ENCODE measurements at places on chromosomes 1 and 21. TPM values are rescaled to one million over a fixed set of nuclear protein-coding genes. Genes with fewer than 3 reads are reported as not detected.

Gene OR2T11
- total RNA-seq = not detected

Gene HS2ST1
- total RNA-seq = 30.0 TPM

Gene CTSS
- total RNA-seq = 18.1 TPM

Gene TPTE
- not detected for total RNA-seq

Gene TRMT1L
- 20.8 TPM for total RNA-seq

Gene AVPR1B
- 0.87 TPM for total RNA-seq

Gene RRP1B
- 27.7 TPM for total RNA-seq

Gene RXRG
- 0.98 TPM for total RNA-seq

- peaks cover 10% of the 10 kb centered on the region for H3K36me3 ChIP-seq
- DNase-seq = no peak
- H3K27ac ChIP-seq = no peak overlapping the region
- H3K4me3 ChIP-seq = no peak overlapping the region
- H3K4me1 ChIP-seq = peaks cover 13% of the 10 kb centered on the region
- no peaks in the 10 kb centered on the region for H3K27me3 ChIP-seq
Observed at GRCh38 chr1:232450615-232451014, 179.3 kb downstream of the SIPA1L2 start.

GRCh38 chr1:4268889-4269284 lies 368.8 kb upstream of the C1orf174 start:
- H3K4me3 ChIP-seq = no peak overlapping the region
- H3K4me1 ChIP-seq = peaks cover 9% of the 10 kb centered on the region
- H3K27me3 ChIP-seq = peaks cover 12% of the 10 kb centered on the region
- no peak overlapping the region for H3K27ac ChIP-seq

DNA sequence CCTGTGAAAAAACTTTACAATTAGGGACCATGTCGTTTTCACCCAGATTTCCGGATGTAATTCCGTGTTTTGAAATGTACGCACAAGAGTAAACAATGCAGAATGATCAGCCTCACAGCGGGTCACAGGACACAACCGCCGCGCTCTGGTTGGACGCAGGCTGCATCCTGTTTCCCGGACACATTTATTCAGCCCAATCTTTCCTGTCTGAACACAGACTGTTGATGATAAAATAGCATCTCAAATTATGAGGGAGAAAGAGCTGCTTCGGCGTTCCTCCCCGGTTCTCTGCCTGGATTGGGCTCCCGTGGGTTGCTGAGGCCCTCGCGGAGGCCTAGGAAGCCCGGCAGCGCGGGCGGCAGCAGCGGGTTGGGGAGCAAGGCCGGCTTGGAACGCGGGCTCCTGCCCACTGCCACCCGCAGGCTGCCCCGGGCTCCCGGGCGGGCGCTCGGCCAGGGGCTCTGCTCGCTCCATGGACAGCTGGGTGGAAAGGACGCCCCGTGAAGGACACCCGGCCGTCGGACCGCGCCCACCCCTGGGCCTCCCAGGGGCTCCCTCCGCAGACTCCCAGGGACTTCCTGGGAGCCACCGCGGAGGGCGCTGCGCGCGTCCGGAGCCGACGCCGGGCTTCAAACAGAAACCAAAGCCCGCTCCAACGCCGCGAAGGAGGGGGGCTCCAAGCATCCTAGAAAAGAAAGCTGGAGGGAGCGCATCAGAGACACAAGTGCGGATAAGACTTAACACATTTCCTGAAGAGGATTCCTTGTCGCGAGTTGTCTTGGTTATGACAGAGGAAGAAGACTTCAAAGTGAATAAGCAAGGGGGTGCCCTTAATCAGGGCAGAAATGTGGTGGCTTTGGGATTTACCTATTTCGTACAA lies 122.3 kb downstream of the ESRRG start:
- H3K27me3 ChIP-seq = no peaks in the 10 kb centered on the region
- DNase-seq = peak; percentile 74
- peak overlapping the region; percentile 94 for H3K4me3 ChIP-seq
- peak overlapping the region; percentile 95 for H3K27ac ChIP-seq

- H3K4me1 ChIP-seq = peaks cover 53% of the 10 kb centered on the region
Observed at GRCh38 chr1:116950517-116951199, 40.9 kb downstream of the PTGFRN start.

- peak within 1 kb of the TSS; percentile 100 for H3K4me3 ChIP-seq
- peak within 1 kb of the TSS; percentile 99 for H3K27ac ChIP-seq
- peak; percentile 99 for DNase-seq
- H3K27me3 ChIP-seq = no peaks in the 10 kb centered on the region
- H3K4me1 ChIP-seq = peaks cover 31% of the 10 kb centered on the region
- H3K36me3 ChIP-seq = peaks cover 6% of the 10 kb centered on the region
Observed at GRCh38 chr21:14382835-14383595, at the start of gene HSPA13. Gene HSPA13 (minus strand): TSS chr21:14383146. CDS start chr21:14383119, 27 bp downstream.

- no peaks in the 10 kb centered on the region for H3K27me3 ChIP-seq
- no peak for DNase-seq
- H3K4me3 ChIP-seq = no peak overlapping the region
- H3K4me1 ChIP-seq = peaks cover 41% of the 10 kb centered on the region
Observed at GRCh38 chr1:21296509-21297354, 6.5 kb upstream of the ECE1 start.

- peaks cover 28% of the 10 kb centered on the region for H3K36me3 ChIP-seq
- no peaks in the 10 kb centered on the region for H3K4me1 ChIP-seq
- no peaks in the 10 kb centered on the region for H3K27me3 ChIP-seq
Observed at GRCh38 chr1:229303855-229304254, 32.9 kb downstream of the RAB4A start.

DNA sequence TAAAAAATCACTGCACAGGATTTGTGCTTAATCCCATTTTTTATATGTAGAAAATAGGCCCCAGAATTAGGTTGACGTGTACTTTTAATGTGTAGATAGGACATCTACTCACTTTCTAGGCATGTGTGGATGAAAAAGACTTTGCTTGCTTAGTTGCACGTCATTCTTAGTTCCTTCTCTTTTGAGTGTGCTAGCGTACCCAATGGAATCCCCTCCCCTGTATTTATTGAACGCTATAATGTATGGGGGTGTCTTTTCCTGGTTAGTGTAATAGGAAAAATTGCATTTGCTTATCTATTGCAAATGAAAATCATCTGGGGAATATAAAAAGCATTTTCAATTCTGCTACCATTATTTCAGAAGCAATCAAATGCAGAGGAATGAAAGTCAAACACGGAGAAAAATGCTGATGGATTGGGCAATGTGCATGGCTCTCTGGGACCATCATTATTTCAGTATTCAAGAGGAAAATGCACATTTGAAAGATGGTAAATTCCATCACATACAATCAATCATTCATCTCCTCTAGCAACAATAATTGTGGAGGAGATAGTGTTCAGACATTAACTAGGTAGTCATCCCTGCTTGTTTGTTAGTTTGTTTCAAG lies 277.0 kb upstream of the B3GALT2 start:
- peaks cover 10% of the 10 kb centered on the region for H3K4me1 ChIP-seq
- no peaks in the 10 kb centered on the region for H3K27me3 ChIP-seq
- no peak for DNase-seq
- no peak overlapping the region for H3K27ac ChIP-seq
- H3K36me3 ChIP-seq = no peaks in the 10 kb centered on the region

GRCh38 chr1:162370721-162371120 lies 5.9 kb downstream of the SPATA46 start:
- H3K27me3 ChIP-seq = no peaks in the 10 kb centered on the region
- no peak overlapping the region for H3K27ac ChIP-seq
- no peak overlapping the region for H3K4me3 ChIP-seq
- no peaks in the 10 kb centered on the region for H3K4me1 ChIP-seq

- no peaks in the 10 kb centered on the region for H3K36me3 ChIP-seq
- H3K27me3 ChIP-seq = peaks cover 95% of the 10 kb centered on the region
- no peaks in the 10 kb centered on the region for H3K4me1 ChIP-seq
Observed at GRCh38 chr1:46476673-46477072, 13.0 kb upstream of the DMBX1 start.

DNA sequence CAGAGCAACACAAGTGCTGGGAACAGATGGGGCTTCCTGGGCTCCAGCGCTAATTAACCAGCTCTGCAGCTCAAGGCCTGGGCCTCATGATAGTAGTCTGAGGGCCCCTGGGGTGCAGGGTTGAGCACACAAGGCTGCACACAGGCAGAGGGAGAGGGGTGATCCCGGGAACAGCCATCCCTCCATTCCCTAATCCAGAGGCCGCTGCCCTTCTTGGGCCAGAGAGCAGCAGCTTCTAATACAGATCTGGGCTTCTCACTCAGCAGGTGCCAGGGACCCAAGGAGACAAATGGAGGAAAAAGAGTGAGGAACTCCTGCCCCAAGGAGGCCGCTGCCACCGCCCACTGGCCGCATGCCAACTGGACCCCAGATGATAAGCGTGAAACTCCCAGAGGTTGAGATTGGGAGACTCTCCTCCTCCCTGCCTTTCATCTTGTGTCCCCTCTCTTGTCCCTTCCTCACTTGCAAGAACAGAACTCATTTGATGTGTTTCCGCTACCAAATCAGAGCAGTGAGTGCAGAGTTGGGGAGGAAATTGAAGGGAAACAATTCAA lies 58.0 kb upstream of the IFNAR2 start:
- H3K36me3 ChIP-seq = no peaks in the 10 kb centered on the region
- H3K4me1 ChIP-seq = no peaks in the 10 kb centered on the region
- no peak overlapping the region for H3K4me3 ChIP-seq
- peaks cover 58% of the 10 kb centered on the region for H3K27me3 ChIP-seq
- no peak for DNase-seq
- H3K27ac ChIP-seq = no peak overlapping the region

DNA sequence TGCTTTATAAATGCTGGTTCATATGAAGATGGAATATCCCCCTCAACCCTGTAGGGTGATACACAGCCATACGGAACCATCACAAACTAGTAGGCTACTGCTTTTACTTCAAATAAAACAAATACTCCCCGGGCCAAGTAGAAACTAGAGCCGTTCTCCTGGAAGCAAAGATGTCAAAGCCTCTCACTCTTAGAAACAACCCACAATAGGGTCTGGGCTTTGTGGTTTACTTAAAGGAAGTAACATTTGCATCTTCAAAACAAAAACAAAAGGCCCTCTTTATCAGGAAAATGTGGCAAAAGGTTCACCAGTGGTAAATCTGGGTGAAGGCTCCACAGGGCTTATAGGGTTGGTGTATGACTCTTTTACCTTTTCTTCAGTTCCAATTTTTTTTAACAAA lies 49.8 kb downstream of the HLCS start:
- no peak for DNase-seq
- H3K4me3 ChIP-seq = no peak overlapping the region
- peaks cover 13% of the 10 kb centered on the region for H3K4me1 ChIP-seq

GRCh38 chr1:17661546-17662157 lies 93.5 kb upstream of the ACTL8 start:
- DNase-seq = peak; percentile 84
- no peaks in the 10 kb centered on the region for H3K4me1 ChIP-seq
- no peak overlapping the region for H3K27ac ChIP-seq
- no peak overlapping the region for H3K4me3 ChIP-seq
- H3K27me3 ChIP-seq = no peaks in the 10 kb centered on the region
- H3K36me3 ChIP-seq = peaks cover 3% of the 10 kb centered on the region

GRCh38 chr1:202944438-202944921 lies 13.6 kb downstream of the ADIPOR1 start:
- peaks cover 37% of the 10 kb centered on the region for H3K36me3 ChIP-seq
- H3K27me3 ChIP-seq = no peaks in the 10 kb centered on the region
- H3K4me1 ChIP-seq = no peaks in the 10 kb centered on the region
- H3K4me3 ChIP-seq = no peak overlapping the region
- no peak for DNase-seq
- H3K27ac ChIP-seq = no peak overlapping the region

DNA sequence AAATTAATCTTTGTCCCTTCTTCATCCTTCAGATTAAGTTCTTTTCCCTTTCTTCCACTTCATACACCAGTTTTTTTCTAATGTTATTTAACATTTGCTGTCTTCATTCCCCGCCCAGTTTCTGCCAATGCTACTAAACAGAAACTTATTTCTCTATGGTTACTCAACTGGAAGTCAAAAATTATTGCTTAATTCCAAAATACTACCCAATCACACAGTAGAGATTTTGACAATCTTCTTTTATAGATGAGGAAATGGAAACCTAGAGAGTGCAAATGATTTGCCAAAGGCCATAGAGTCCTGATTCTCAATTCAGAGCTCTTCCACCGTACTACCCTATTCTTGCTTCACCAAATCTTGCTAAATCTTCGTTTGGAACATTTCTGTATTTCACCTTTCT lies 58.1 kb upstream of the SH3GLB1 start:
- DNase-seq = no peak
- H3K4me3 ChIP-seq = no peak overlapping the region
- no peaks in the 10 kb centered on the region for H3K27me3 ChIP-seq
- H3K4me1 ChIP-seq = no peaks in the 10 kb centered on the region
- no peak overlapping the region for H3K27ac ChIP-seq

GRCh38 chr1:76186554-76187170 lies 112.1 kb downstream of the ST6GALNAC3 start:
- H3K4me3 ChIP-seq = no peak overlapping the region
- no peaks in the 10 kb centered on the region for H3K36me3 ChIP-seq
- no peak for DNase-seq

- no peaks in the 10 kb centered on the region for H3K27me3 ChIP-seq
- H3K36me3 ChIP-seq = no peaks in the 10 kb centered on the region
- no peak overlapping the region for H3K4me3 ChIP-seq
- peaks cover 32% of the 10 kb centered on the region for H3K4me1 ChIP-seq
Observed at GRCh38 chr1:234588386-234588785, 21.6 kb downstream of the IRF2BP2 start.
